GM12864 (cell line): ENCODE measurements at places on chromosomes 11 and 22.

DNA sequence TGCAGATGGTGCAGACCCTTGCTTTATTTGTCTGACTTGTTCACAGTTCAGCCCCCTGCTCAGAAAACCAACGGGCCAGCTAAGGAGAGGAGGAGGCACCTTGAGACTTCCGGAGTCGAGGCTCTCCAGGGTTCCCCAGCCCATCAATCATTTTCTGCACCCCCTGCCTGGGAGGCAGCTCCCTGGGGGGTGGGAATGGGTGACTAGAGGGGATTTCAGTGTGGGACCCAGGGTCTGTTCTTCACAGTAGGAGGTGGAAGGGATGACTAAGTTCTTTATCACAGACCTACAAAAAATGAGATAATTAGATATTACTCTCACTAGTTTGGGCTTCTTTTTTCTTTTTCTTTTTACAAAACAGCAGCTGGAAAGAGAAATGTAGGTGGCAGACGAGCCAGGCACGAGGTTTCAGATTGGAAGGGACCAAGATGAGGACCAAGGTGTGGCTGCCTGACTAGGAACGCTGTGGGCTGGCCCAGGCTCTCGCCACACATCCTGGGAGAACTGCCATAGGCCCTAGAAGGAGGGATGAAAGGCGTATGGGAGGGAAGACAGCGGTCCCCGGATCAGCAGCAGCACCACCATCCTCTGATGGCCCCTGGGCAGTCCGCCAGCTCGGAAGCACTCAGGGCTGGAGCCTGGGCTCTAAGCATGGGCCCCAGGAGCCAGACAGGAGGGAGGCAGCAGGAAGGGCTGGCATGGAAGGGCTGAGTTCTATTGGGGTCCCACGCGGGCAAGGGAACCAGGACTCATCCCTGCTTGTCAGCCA lies 14.2 kb downstream of the TXN2 start:
- no peak for DNase-seq

DNA sequence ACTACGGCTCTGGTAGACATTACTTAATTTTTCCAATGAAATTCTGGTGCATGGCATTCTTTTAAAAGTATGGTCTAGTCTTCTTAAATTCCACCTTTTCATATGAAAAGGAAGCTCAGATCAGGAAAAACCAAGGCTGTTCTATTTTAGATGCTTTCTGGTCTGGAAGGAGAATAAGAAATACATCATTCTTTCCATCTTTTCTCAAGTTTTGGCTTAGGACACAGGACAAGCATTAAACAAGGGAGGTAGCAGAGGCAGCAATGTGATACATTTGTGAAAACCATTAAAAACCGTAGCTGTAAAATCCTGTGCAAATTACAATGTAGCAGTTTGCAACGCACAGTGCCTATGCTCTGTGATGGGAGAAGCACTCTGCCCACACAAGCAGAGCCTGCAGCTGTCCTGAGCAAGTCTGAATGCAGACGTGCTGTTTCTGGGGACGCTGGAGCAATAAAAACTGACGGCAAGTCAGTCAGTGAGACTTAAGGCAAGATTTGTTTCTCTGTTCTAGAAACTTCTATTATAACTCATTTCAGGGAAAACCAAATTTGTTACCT lies 23.7 kb downstream of the NAP1L4 start:
- no peak for DNase-seq

DNA sequence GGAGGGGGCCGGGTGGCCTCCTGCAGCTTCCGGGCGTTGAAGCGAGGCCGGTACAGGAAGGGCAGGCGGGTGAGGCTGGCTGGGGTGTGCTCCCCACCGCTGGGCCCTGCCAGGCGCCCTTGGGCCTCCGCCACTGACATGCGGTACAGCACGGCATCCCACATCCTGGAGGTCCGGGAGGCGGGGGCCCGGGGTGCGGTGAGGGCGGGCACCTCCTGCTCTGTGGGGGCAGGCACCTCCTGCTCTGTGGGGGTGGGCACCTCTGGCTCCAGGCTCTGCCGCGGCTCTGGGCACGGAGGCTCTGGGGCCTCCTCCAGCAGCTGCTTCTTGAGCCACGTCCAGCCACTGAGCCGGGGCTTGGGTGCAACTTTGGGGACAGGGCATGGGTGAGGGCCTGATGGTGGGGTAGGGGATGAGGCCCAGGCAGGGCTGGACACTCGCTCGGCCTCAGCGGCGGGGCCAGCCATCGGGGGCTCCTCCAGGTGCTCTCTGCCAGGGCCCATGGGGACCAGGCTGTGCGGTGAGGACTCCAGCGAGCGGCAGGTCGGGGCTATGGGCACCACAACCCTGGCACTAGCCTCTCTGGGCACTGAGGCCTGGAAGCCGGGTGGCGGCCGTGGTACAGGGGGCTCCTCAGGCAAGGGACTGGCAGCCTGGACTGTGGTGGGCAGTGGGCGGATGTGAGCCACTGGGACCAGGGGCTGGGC lies 2.3 kb downstream of the PRR33 start:
- no peak for DNase-seq

- no peak for DNase-seq
Measured at GRCh38 chr11:2484576-2485125, 39.8 kb downstream of the KCNQ1 start.

- DNase-seq = no peak
Measured at GRCh38 chr11:73077454-73077853, 64.7 kb downstream of the FCHSD2 start.

- DNase-seq = no peak
Measured at GRCh38 chr22:41563051-41563711, 2.4 kb downstream of the CSDC2 start.

DNA sequence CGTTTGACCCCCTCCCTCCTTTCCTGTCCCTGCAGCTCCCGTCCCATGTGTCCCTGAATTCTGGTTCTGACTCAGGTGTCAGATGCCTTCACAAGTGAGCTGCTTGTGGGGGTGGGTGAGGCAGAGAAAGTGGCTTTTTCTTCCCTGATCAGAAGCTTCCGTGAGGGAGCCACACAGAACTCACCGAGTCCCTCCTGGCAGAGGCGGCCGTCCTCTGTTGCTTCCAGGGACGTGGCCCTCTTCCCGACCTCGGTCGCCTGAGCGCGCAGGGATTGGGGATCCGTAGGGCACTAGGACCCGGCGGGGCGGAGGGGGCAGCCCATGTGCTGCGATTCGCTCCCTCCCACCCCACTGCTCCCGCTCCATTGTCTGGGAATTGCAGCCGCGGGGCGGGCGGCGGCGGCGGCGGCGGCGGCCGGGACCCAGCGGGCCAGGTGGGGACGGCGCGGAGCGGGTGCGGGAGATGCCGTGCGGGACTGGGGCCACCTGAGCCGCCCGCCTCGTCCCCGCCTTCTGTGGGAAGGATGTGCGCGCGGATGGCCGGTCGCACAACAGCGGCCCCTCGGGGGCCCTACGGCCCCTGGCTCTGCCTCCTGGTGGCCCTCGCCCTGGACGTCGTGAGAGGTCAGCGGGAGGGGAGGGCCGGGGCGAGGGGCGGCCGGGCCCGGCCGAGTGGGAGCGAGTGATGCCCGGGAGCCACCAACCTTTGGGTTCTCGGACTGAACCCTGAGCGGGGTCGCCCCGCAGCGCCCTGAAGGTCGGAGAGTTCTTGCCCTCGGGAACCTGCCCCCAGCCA lies at the start of gene TMEM132A:
Gene TMEM132A, plus strand, starts transcription at position 351 of the 796 bp plus-strand sequence. Its CDS starts 174 bp downstream, at position 525.
- DNase-seq = no peak

DNA sequence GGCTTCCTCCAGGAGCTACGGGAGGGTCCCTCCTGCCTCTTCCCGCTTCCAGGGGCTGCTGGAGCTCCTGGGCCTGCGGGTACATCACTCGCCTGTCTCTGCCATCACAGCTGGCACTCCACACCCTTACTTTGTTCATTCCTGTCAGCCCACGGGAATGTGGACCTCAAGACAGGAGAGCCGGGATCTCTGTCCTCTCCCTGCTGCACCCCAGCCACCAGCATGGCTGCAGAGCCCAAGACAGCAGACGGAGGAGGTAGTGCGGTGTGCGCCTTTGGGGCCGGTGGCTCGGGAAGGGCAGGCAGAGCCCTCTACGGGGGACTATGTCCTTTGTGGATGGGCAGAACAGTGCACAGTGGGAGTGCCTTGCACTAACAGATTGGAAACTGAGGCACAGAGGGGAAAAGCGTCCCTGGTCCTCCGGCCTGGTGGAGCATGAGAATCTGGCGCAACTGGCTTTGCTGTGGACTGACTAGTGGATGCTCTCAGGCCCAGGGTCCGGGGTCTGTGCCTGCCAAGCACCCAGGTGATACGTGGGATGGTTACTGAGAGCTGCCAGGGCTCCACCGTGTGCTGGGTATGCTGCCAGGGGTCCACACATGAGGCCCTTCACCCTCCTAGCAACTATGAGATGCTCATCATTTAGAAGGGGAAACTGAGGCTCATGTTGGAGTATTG lies 47.3 kb downstream of the IGF2 start:
- DNase-seq = no peak
